ENCODE measurements at places on chromosomes 3 and 15.

DNA sequence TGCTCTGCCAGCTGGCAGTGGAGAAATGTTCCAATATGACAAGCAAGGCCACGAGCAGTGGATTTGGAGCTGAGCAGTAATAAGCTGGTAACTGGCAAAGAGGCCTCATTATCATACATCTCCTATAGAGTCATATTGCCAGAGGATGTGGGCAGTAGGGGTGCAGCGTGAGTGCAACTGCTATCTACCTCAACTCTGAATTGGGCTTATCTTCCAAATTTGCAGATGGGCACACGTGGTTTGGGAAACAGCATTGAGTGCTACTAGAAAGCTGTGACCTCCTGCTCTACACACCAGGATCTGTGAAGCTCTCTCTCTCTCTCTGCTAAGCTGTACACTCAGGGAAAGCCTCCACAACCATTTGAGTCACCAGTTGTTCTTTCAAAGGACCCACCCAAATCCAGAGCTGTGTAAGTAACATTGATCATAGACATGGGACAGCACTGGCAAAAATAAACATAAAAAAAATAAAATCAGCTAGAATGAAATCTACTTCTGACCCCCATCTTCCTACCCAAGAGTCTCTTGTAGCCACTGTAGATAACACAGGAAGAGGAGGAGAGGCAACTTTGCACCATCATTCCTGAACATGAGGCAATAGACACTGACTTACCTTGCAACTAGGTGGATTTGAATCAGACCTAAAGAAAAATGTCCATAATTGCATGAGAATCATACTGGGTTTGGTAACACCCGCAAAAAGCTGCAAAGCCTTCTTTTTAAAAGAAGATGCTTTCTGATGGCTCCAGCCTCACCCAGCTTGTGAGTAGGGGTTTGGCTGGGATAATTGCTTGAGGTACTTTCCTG, 82.9 kb upstream of the THBS1 start:
- no peak for DNase-seq

DNA sequence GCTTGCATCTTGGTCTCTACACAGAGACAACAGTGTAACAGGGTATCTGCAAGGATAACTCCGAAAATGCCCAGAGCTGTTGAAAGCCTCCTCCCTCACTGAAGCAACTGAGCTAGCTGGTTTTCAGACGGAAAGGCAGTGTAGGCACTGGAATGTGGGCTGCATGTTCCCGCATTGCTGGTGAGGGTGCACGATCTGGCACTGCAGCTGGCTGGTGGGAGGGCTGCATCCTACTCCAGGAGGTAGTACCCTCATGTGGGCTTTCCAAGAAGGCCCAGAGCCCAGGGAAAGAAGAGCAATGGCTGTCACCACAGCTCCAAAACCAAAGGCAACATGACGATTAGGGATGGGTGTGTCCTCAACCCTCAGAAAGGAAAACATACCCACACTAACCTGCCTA, 28.7 kb upstream of the RPS17 start:
- DNase-seq = no peak

- no peak for DNase-seq
Observed at GRCh38 chr3:123140550-123140949, 61.2 kb upstream of the SEC22A start.

DNA sequence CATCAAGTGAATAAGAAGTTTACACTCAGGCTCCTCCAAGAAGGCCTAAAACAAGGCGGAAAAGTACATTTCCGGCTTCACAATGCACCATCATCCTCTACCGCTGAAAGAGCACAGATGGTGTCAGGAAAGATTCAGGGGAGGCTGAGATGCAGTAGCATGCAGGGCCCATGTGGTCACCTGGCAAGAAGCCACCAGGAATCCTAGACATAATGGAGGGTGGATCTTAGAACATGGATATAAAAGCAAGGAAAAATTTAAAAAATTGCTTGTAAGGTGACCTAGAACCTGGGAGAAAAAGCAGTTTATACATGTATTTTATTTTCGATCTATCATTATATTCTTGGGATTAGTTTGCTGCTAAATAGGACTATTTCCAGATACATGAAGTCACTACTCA, 21.9 kb upstream of the OTOL1 start:
- DNase-seq = no peak

GRCh38 chr3:105907777-105908176, 39.0 kb upstream of the CBLB start:
- no peak for DNase-seq

DNA sequence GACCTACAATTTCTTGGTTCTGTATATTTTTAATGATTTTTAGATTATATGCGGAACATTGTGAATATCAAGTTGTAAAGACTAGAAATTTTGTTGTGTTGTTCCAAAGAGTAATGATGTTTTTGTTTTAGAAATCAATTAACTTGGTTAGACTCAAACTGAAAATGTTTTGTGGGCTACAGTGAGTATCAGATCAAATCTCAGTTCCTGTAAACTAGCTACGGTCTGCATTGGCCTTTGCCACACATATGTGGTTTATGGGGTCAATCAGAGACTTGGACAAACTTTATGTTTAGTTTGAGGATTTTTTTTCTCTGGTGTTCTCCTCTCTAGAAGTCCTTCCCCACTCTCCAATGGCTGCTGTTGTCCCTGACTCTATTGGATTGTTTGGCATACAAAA, 308.0 kb upstream of the THRB start:
- DNase-seq = no peak

DNA sequence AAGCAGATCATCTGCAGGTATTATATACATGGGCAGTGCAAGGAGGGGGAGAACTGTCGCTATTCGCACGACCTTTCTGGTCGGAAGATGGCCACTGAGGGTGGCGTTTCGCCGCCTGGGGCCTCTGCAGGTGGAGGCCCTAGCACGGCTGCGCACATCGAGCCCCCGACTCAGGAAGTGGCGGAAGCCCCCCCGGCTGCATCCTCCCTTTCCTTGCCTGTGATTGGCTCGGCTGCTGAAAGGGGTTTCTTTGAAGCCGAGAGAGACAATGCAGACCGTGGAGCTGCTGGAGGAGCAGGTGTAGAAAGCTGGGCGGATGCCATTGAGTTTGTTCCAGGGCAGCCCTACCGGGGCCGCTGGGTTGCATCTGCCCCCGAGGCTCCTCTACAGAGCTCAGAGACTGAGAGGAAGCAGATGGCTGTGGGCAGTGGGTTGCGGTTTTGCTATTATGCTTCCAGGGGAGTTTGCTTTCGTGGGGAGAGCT, 639 bp downstream of the MKRN3 start:
- DNase-seq = no peak

- DNase-seq = no peak
Observed at GRCh38 chr3:156181509-156181908, 61.1 kb downstream of the KCNAB1 start.

- DNase-seq = no peak
Observed at GRCh38 chr3:169847896-169848295, 21.8 kb downstream of the LRRC31 start.

DNA sequence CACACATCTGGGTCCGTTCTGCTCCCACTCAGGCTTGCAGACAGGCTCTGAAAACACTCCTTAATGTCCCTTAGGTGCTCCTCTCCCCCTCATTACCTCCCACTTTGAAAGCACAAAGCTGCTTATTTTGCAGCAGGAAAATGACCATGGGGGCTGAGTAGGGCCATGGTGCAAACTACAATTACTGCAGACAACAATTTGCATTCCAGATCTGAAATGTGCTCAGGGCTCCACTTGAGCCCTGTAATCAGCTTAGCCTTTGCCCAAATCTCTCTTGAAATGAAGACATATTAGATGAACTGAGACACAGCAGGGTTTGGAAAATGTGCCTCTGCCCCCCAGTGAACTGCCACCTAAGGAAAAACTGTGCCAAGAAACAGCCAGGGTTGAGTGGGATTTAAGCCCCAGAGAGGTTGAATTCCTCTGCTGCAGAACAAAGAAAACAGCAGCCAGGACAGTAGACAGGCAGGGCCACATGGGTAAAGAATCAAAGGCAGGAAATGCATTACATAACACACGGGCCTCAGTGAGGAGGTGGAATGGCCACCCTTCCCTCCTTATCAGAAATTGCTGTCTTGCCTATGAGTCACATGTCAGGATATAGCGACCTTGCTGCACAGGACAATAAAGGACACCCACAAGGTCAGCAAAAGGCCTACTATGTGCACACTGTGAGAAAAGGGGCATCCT, 126.8 kb upstream of the ARHGEF3 start:
- DNase-seq = peak; percentile 23

GRCh38 chr3:46705751-46706552, 4.8 kb downstream of the TMIE start:
- peak; percentile 56 for DNase-seq

GRCh38 chr15:63493436-63493835, 11.0 kb upstream of the USP3 start:
- no peak for DNase-seq

All from NT2/D1 (cell line).